Right atrium auricular region (tissue), 2 donors: ENCODE measurements at places on chromosomes 12 and 14.

DNA sequence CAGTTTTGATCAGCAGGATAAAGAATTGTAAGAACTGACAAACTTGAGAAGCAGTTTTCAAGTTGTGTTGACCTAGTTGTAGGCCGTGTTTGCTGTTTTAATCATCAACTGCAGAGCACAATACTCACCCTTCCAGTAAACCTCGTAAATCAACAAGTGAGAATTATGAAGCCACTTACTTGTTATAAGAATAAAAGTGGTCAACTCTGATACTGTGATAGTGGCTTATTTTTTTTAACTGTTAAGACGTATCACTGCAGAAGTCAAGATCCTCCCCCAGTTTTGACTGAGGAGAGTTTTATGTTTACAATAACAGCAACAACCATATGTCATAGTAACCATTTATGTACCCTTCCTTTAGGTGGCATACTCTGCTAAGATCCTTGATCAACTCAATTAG lies 100.8 kb upstream of the DACT1 start:
- DNase-seq = no peak

DNA sequence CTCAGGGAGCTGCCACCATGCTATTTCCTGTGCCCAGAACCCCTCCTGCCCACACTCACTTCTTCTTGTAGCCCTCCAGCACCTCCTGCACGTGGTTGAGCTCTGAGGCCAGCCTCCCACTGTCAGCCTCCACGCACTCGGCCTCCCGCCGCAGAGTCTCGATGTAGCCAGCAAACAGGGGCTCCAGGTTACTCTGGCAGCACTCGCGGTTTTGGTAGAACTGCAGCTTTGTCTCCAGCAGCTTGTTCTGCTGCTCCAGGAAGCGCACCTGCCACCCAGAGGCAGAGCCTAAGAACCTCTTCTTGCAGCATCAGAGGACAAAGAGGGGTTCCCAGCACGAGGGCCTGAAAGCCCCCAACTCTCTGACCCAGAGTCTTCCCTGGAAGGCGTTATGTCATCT lies 2.1 kb downstream of the KRT83 start:
- DNase-seq = no peak

- no peak for DNase-seq
Measured at GRCh38 chr12:25681580-25681979, 128.5 kb upstream of the LMNTD1 start.

DNA sequence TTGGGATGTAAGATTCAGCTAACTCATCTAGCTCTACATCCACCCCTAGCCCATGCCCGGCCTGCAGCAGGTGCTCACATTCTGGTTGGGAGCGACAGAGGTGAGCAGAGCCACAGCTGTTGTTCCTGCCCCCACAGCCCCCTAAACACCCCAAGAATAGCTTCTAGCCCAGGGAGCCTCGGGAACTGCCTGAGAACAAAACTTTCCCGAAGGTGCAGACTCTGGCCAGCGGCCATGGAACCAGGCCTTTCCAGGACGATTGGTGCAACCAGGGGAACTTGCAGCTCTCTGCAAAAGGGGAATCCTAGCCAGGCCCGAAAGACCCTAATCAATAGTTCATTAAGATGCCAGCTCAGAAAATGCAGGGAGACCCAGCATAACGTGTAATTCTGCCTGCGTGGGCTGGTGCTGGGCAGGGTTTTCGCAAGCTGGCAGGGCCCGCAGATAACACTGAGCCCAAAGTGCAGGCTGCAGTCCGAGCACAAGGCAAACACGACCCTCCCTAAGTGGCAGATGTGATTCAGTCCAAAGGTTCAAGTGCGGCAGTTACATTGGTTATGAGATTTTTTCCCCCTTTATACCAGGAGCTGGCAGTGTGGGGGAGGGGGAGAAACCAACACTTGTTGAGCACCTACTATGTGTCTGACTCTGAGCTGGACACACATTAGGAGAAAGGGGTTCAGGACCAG lies 122.5 kb upstream of the MAP1LC3B2 start:
- DNase-seq = no peak

DNA sequence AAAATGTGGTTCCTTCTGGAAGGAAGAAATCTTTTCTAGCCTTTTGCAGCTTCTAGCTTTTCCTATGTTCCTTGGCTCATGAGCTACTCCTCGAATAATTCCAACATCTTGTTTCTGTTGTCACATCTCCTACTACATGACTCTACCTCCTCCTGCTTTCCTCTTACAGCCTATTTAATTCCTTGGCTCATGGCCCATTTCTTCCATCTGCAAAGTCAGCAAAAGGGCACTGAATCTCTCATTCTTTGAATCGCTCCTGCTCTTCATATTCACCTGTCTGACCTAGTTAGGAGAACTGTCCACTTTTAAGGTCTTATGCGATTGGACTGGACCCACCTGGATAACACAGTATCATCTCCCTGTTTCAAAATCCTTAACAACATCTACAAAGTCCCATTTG lies 15.8 kb downstream of the PRKD1 start:
- DNase-seq = no peak

DNA sequence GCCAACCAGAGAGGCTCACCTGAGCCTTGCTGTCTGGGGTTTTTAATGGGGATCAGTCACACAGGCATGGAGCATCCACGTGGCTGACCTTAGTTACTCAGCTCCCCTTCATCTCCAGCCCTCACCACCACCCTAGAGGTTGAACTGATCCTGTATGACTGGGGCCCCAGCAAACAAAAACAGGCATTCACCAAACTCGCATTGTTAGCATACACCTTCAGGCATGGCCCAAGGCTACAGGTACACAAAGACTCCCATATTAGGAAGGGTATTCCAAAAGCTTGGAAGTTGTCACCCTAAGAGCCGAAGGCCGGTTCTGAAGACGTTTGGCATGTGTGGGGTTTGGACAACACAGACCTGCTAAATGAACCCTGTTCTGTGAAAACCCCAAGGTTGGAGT lies 10.0 kb downstream of the DNAH10 start:
- no peak for DNase-seq

- no peak for DNase-seq
Measured at GRCh38 chr12:96889273-96889933, 17.7 kb upstream of the NEDD1 start.

GRCh38 chr14:53409969-53410368 lies 256.8 kb upstream of the DDHD1 start:
- no peak for DNase-seq

GRCh38 chr12:9969673-9970072 lies 1.5 kb upstream of the CLEC12A start:
- DNase-seq = no peak

- no peak for DNase-seq
Measured at GRCh38 chr12:64616201-64616600, 5.9 kb downstream of the RASSF3 start.

DNA sequence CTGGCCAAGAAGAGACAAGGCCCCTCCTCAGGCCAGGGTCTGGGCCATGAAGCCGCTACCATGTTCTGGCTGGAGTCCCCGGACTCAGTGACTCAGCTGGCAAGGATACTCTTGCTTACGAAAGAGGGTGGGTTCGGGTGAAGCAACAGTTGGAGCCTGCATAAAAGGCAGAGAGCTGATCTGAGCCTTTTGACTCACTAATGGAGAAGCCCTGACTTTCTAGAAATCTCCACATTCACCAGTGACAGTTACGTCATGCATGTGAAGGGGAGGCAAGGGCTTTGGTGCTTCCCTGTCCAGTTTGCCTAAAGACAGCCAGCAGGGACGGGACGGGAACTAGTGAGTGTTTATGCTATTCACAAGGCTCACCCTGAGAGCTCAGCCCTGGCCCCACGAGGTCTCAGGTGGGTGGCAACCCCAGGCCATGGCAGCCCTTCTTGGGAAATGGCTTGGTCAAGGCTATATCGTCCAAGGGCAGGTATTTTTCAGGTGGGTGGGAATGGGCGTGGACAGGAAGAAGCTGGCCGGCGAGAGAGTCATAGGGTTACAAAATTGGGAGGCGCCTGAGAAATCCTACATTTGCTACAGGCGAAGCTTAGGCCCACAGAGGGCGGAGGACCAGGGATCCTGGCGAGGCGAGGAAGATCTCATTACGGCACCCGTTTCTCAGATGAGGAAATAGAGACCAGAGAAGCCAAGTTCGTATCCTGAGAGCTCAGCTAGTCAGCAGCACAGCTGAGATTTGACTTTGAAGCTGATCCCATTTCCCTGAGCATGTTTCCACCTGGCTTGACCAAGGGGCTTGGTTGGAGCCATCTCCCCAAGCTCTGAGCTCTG lies 314.6 kb downstream of the BCL11B start:
- peak; percentile 93 for DNase-seq

GRCh38 chr14:97948841-97949240 lies 1151.7 kb downstream of the VRK1 start:
- no peak for DNase-seq

DNA sequence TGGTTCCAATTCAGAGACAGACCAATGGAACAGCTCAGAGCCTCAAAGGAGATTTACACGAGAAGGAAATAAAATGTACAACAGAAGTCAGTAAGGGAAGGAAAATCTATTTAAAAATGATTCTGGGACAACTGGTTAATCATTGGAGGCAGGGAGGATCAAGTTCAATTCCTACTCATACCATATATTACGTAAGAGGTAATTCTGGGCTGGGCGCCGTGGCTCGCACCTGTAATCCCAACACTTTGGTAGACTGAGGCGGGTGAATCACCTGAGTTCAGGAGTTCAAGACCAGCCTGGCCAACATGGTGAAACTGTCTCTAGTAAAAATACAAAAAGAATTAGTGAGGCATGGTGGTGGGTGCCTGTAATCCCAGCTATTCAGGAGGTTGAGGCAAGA lies 36.7 kb upstream of the PITPNM2 start:
- peak; percentile 13 for DNase-seq

- no peak for DNase-seq
Measured at GRCh38 chr14:70999117-70999516, 91.9 kb downstream of the PCNX1 start.

GRCh38 chr12:51973560-51973959 lies 22.1 kb downstream of the ACVR1B start:
- DNase-seq = no peak

DNA sequence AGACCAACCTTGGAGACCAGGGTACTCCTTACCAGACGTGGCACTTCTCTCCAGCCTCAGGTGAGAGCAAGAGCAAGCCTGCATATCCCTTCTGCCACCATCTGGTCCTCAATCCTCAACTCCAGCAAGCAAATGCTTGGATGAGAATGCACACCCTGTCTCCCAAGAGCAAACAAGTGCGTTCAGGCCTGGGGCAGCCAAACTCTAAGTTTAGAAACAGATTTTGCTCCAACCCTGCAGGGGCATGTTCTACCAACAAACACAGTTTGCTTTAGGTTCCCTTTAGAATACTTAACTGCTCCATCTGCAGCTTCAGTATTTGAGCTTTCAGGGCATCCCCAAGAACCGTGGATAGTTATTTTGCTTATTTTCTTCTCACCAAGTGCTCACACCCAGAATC lies 55.9 kb upstream of the FICD start:
- no peak for DNase-seq

DNA sequence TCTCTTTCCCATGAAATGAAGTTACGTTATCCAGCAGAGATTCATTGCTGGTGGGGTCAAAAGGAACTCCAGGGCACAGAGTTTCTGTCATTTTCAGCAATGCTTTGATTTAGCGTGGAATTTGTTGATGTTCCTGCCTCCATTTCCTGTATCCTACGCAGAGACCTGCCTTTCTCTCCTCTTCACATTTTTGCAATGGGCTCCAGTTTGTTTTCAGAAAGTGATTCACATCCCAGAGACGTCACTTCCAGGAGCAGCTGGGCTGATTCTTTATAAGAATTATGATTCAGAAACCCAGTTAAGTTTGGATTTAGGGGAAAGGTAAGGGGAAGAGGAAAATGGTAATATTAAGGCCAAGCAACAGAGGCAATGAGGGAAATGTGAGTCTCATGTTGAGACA lies 11.6 kb downstream of the RNASE10 start:
- DNase-seq = no peak

- no peak for DNase-seq
Measured at GRCh38 chr14:95409477-95410272, 90.0 kb upstream of the CLMN start.

- no peak for DNase-seq
Measured at GRCh38 chr14:61553730-61554641, 141.3 kb upstream of the HIF1A start.

DNA sequence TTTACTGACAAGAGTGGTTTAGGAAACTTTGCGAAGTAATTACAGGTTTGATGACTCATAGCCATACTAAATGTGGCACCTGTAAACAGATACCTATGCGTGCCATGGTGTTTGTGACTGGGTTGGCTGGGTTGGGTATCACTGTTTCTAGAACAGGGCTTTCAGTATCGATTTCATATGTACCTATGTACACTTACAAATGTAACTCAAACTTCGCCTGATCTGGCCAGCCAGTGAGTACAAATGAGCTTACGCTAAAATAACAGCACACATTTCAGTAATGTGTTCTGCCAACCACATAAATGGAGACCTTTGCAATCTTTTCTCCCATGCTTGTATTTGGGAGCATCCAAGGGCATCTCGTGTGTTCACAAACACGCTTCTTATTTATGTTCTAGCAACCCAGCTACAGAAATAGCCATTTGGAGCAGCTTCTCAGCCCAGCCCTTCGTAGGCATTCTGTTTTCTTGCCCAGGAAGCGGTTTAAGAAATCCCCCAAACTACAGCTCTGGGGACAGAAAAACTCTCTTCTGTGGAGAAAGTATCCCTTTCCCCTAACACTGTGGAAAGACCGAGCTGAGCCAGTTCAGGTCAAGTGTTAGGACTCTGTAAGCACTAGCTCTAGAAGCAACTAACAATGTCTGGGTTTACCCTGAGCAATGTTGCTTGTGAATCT lies 42.3 kb upstream of the MDM1 start:
- no peak for DNase-seq

DNA sequence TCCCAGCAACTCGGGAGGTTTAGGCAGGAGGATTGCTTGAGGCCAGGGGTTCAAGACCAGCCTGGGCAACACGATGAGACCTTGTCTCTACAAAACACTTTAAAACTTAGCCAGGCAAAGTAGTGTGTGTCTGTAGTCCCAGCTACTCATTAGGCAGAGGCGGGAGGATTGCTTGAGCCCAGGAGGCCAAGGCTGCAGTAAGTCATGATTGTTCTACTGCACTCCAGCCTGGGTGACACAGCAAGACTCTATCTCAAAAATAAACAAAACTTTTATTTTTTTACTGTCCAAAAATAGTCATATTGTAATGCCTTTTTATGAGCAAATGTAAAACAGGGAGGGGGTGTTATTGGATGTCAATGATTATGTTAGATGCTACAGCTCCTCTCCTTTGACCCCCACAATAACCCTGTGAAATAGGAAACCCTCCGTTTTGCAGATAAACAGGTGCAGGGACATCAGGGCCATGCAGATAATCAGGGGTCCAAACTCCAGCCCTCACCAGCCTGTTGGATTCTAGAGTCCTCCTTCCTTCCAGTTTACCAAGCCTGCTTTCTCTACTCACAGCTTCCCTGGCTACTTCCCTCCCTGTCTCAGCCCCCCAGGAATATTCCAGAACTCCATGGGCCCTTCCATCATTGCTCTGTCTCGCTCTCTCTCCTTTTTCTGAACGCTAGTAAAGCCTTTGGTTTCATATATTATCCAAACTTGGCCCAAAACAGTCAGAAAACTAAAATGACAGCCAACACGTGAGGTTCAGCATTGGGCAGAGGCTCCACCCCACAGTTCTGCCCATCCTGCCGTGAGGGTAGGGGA lies 5.9 kb upstream of the FBLN5 start:
- DNase-seq = no peak
